GM12864 (cell line): ENCODE measurements at places on chromosomes 2 and 18.
A peak's percentile ranks its signal among the peaks of the same experiment; 100 is the strongest.

DNA sequence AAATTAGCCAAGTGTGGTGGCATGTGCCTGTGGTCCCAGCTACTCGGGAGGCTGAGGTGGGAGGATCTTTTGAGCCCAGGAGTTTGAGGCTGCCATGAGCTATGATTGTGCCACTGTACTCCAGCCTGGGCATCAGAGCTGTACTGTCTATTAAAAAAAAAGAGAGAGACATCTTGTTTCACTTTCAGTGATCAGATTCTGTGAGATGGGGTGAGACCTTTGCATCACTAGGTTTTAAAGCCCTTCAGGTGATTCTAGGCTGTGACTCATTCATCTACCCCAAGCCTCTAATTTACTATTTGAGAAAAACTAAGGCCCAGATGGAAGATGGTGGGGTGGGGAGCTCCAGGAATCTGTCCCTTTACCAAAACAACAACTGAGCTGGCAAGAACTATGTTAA lies 7.1 kb downstream of the C2orf92 start:
- DNase-seq, result no peak

DNA sequence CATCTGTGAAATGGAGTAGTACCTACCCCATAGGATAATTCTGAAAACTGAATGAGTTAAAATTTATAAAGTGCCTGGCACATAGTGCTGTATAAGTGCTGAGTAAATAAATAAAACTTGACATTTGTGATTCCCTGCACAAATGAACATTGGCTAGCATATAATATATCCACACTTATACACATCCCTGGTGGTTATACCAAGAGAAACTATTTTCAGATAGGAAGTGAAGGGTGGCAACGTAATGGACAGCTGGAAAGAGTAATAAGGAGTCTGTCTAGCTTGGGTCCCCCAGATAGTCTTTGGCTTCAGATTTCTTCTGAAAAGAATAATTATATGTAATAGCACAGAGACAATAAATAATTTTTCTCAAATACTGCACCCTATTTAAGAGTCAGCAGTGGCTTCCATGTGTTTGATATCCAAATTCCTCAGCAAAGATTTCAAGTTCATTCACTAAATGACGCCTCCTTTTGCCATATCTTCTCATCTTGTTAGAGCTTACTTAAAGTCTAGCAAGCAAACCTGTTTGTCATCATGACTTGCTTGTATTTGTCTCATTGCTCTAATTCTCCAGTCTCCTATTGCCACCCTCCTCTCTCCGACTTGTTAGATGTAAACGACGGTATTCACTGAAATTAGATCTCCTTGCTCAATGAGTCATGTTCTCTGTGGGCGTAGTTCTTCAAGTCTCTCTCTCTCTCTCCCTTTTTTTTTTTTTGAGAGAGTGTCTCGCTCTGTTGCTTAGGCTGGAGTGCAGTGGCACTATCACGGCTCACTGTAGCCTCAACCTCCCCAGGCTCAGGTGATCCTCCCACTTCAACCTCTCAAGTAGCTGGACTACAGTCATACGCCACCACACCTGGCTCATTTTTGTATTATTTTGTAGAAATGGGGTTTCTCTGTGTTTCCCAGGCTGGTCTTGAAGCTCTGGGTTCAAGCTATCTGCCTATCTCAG lies 8.7 kb upstream of the ADGRF3 start:
- no peak for DNase-seq

- DNase-seq, result no peak
Measured at GRCh38 chr2:94995553-94996304, 29.8 kb upstream of the MAL start.

GRCh38 chr2:12597610-12598009 lies 119.1 kb upstream of the TRIB2 start:
- DNase-seq, result no peak

GRCh38 chr2:150625303-150625702 lies 137.8 kb upstream of the RND3 start:
- no peak for DNase-seq

- no peak for DNase-seq
Measured at GRCh38 chr18:36871801-36872200, 42.9 kb downstream of the KIAA1328 start.

DNA sequence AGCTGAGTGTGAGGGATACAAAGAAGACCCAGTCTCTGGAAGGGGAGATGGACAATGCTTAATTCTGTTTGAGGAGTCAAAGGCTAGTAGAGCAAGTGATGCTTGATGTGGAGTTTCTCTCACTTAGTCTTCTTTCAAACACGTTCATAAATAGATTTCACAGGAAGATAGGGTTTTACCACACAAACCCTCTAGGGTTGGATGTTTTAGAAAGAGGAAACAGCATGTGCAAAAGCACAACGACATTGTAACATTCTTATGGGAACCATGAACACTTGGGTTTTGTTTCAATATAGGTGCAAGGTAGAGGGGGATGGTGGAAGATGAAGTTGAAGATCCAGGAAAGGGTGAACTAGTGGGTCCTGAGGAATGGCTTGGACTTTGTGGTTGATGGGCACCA lies 10.8 kb upstream of the EFEMP1 start:
- no peak for DNase-seq

- DNase-seq, result no peak
Measured at GRCh38 chr2:152613235-152613634, 104.0 kb downstream of the PRPF40A start.

DNA sequence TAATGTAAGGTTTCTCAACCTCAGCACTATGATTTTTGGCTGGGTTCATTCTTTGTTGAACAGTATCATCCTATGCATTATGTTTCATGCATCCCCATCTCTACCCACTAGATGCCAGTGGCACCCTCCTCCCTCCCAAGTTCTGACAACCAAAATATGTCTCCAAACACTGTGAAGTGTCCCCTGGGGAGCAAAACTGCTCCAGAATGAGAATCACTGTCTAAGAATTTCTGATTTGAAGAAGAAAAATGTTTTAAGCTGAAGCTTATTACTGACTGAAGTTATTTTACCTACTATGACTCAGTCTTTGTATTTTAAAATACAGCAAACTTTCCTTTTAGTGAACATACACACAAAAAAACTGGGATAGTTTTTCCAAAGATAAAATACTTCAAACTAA lies 3.4 kb downstream of the THADA start:
- DNase-seq, result no peak

- no peak for DNase-seq
Measured at GRCh38 chr2:197784956-197785941, at the start of gene BOLL. Gene BOLL (minus strand): TSS chr2:197785319. CDS start chr2:197781850, 3,469 bp downstream.

GRCh38 chr2:218710687-218711549 lies at the start of gene TTLL4:
Gene TTLL4 (plus strand): TSS chr2:218710835. CDS start chr2:218737677, 26,842 bp downstream.
- DNase-seq, result peak; percentile 87

GRCh38 chr2:138779781-138780445 lies at the start of gene NXPH2:
Gene NXPH2 (minus strand): TSS chr2:138780390. CDS start chr2:138780241, 149 bp downstream.
- no peak for DNase-seq

DNA sequence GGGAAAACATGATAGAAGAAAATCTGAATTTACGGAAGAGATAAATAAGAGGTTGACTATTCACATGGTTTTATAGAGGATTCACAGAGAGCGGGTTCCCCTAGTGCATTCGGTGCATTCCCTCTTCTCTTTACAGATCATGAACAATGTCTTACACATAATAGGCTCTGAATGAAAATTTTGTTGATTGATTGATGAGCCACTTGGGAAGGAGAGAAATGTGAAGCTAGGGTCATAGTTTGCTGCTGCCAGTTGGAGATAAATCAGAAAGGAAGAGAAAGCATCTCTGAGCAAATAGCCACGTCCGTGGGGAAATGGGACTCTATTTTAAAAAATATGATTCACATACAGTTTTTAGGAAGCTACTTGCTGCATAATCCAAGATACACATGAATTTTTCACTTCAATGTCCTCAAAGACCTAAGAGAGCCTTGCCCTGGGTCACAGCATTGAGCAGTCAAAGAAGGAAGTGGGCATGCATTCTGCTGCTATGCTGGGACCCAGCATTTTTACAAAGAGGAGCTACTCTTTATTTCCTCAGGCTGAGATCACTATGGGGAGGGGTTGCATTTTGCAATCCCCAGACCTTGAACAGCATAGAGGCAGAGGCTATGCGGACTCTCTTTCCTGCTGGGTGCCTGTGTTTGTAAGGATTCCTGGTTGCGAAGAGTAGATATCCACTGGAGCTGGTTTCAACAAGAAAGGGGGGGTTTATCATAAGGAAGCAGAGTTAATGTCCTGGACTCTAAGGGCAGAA lies 395.3 kb downstream of the TSN start:
- DNase-seq, result no peak

- DNase-seq, result no peak
Measured at GRCh38 chr2:203993560-203993959, 57.0 kb downstream of the ICOS start.

- DNase-seq, result peak; percentile 96
Measured at GRCh38 chr18:9673296-9674251, 34.5 kb upstream of the RAB31 start.

DNA sequence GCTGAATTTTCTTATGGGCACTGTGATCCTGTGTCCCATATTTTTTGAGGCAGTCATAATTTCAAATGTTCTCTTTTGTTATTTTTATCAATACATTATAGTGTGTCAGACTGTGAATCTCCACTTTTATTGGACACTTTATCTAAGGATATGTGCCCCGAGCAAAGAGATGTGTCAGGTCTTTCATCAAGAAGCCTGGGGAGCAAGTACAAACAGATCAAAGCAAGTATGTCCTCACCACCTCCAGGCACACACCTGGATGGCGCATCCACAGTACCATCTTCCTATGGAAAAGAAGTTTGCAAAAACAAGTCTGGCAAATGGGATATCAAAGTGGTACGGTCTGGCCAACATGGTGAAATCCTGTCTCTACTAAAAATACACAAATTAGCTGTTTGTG lies 81.0 kb upstream of the ZNF236 start:
- DNase-seq, result no peak
